Activated CD8-positive, alpha-beta memory T cell treated with anti-CD3 and anti-CD28 coated beads for 4 hours (primary cell): ENCODE measurements at places on chromosomes 5 and 9.

DNA sequence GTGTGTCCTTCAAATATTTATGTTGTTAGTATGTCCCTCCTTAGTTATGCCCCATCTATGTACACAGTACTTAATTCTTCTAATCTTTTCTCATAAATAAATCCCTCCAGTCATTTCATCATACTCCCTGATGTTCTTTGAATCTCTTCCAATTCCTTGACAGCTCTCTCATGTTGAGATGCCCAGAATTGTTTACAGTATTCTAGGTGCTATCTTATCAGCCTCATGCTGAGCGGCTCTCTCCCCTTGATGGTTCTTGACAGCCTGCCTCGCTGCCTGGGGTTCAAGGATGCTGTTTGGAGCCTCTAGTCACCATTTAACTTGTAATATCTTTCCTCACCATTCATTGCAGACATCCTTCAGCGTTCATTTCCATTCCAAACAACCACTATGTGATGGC, 799.2 kb downstream of the BRINP1 start:
- DNase-seq, result no peak

DNA sequence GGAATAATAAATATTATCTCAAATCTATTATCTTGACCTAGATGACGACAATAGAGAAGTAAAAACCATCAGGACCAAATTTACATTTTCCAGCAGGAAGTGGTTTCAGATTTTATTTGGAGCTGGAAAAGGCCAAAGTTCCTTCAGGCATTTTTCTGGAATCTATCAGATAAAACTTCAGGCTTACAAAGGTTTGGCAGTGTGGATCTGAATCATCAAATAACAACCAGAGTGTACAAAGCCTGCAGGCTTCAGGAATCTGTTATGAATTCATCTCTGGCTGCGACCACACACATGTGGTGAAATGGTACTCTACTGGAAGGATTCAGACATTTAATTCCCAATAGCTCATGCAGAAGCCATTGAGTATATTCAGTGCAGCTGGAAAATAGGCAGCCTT, 726.4 kb upstream of the GRAMD2B start:
- DNase-seq, result no peak

GRCh38 chr5:135173662-135174290, 139.7 kb upstream of the PITX1 start:
- no peak for DNase-seq

- no peak for DNase-seq
Measured at GRCh38 chr9:7103771-7104170, 346.0 kb downstream of the KDM4C start.

- DNase-seq, result no peak
Measured at GRCh38 chr9:112038017-112038408, 137.1 kb downstream of the SUSD1 start.

- no peak for DNase-seq
Measured at GRCh38 chr5:64666078-64666477, 24.2 kb upstream of the SHISAL2B start.
